Esophagus squamous epithelium (tissue), 5 donors: ENCODE measurements at places on chromosomes 1 and 21.

DNA sequence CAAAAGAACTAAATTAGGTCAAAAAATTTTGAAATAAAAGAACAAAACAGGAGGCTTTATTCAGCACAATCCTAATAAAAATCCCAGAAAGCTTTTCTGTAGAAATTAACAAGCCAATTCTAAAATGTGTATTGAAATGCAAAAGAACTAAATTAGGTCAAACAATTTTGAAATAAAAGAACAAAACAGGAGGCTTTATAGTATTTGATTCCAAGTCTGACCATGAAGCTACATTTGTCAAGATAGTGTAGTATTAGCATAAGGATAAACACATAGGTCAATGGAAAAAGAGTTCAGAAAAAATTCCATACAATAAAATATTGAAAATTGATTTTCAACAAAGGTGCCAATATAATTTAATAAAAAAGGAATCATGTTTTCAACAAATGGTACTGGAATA lies 10.8 kb downstream of the LRRC40 start:
- no peak for DNase-seq

GRCh38 chr1:56387071-56387740 lies 192.2 kb downstream of the PLPP3 start:
- DNase-seq: no peak

DNA sequence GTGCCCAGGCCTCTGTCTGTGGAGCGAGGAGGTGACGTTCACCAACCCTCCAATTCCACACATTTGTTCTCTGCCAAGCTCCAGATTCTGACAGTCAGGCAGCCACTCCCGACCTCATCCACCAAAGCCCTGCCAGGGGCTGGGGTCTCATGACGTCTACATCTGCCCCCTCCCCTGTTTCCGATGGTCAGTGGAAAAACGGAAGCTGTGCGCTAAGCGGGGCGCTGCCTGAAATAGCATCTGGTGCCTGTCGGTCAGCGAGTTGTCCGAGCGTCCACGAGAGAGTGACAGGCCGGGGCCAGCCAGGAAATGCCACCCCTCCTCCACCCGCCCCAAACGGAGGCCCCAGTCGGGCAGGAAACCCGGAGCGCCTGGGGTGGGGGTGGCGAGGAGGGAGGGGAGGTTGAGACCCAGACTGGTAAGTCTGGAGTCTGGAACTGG lies 3.2 kb upstream of the TAL1 start:
- DNase-seq: no peak

GRCh38 chr1:55685560-55685959 lies 470.4 kb upstream of the USP24 start:
- DNase-seq: no peak

GRCh38 chr1:27634985-27635367 lies at the start of gene FGR:
TSS of gene FGR (minus strand) at chr1:27635185. CDS start at chr1:27623916, 11,269 bp downstream.
- no peak for DNase-seq

DNA sequence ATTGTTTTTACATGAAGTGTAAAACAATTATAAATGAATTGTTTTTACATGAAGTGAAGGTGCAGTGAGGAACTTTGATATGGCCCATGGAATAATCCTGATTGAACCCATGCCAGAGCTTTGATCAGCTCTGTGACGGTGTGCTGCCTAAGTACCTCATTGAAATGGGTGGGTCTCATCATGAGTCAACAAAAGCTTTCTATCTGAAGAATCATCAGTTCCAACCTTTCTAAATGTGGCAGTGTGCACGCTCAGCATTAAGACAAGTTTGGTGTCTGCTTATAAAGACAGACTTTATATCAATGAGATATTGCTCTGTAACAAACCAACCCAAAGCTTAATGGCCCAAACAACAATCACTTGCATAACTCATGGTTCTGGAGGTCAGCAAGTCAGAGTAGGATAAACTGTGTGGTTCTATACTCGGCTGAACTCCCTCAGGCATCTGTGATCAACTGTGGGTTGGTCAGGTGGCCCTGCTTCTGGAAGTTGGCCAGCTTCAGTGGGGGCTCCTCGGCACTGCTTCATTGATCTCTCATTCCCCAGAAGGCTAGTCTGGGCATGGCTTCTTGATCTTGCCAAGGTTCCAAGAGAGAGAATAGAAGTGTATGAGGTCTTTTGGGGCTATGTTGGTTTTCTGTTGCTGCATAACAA lies 258.0 kb downstream of the LTN1 start:
- no peak for DNase-seq

GRCh38 chr1:96901783-96902363 lies 180.3 kb downstream of the PTBP2 start:
- no peak for DNase-seq

- no peak for DNase-seq
Measured at GRCh38 chr21:41745971-41746743, 20.7 kb downstream of the RIPK4 start.

DNA sequence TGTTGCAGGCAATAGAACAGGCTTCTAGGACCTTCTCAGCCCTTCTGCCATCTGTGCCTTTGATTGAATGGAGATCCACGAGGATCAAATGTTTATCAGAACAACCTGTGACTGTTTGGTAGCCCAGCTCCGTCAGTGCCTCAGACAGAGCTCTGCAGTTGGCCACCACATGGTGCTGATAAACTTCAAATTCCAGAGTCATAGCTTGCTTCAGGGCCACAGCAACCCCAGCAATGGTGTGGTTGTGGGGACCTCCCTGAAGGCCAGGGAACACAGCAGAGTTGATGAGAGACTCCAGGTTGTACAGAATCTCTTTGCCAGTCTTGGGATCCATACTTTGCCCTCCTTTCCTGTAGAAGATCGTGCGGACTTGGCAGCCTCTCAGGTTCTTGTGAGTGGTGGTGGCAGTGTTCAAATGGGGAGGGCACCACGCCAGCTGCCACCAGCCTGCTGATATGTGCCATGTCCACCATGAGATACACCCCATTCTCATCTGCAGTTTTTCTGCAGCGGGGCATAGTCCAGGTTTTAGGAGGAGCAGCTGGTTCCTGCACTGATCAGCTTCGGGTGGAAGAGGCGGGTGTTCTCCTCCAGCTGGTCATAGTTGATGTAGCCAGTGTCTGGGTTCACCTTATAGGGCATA lies 82.9 kb upstream of the ARTN start:
- DNase-seq: no peak

GRCh38 chr1:32250893-32251716 lies at the start of gene LCK:
TSS of gene LCK (plus strand) at chr1:32251265. CDS start at chr1:32274330, 23,065 bp downstream.
- no peak for DNase-seq
